Esophagus muscularis mucosa (tissue), 4 donors: ENCODE measurements at places on chromosomes 5 and 9. TPM values are rescaled to one million over a fixed set of nuclear protein-coding genes. Genes with fewer than 3 reads are reported as not detected.

The F2RL2 gene
- 2.8 TPM for total RNA-seq

The BHMT2 gene
- 105 TPM for total RNA-seq

The SV2C gene
- 0.42 TPM for total RNA-seq

The GABRA6 gene
- total RNA-seq = not detected

The CYLC2 gene
- not detected for total RNA-seq

The DDX4 gene
- total RNA-seq = not detected

The FAM153A gene
- total RNA-seq = 0.83 TPM

The FAM163B gene
- total RNA-seq = not detected

- no peak overlapping the region for H3K4me3 ChIP-seq
- no peaks in the 10 kb centered on the region for H3K36me3 ChIP-seq
- no peaks in the 10 kb centered on the region for H3K27me3 ChIP-seq
- H3K4me1 ChIP-seq = no peaks in the 10 kb centered on the region
These were observed 686.8 kb downstream of the KCTD16 start for GRCh38 chr5:144857454-144857853.

GRCh38 chr5:143931476-143931875 is 119.5 kb downstream of the HMHB1 start:
- H3K36me3 ChIP-seq = no peaks in the 10 kb centered on the region
- no peak overlapping the region for H3K4me3 ChIP-seq
- peaks cover 6% of the 10 kb centered on the region for H3K4me1 ChIP-seq

- H3K4me1 ChIP-seq = peaks cover 17% of the 10 kb centered on the region
- H3K27ac ChIP-seq = peak overlapping the region; percentile 32
- no peak overlapping the region for H3K4me3 ChIP-seq
- no peaks in the 10 kb centered on the region for H3K36me3 ChIP-seq
- H3K27me3 ChIP-seq = no peaks in the 10 kb centered on the region
These were observed 178.4 kb downstream of the FANCC start for GRCh38 chr9:95139126-95139525.

DNA sequence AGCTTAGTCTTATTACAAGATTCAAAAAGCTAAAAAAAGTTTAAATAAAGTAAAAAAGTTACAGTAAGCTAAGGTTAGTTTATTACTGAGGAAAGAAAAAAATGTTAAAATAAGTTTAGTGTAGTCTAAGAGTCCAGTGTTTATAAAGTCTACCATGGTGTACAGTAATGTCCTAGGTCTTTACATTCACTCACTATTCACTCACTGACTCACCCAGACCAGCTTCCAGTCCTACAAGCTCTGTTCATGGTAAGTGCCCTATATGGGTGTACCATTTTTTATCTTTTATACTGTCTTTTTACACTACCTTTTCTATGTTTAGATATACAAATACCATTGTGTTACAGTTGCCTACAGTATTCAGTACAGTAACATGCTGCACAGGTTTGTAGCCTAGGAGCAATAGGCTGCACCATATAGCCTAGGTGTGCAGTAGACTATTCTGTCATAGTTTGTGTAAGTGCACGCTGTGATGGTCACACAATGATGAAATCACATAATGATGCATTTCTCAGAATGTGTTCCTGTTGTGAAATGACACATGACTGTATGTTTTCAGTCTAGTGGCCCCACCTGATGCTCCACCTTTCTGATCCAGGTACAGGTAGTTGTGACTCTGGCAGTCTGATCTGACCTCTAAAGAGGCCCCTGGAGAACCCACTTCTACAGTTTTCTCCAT is 45.7 kb downstream of the SNX18 start:
- DNase-seq = no peak
- H3K27me3 ChIP-seq = no peaks in the 10 kb centered on the region
- H3K4me1 ChIP-seq = no peaks in the 10 kb centered on the region
- no peaks in the 10 kb centered on the region for H3K36me3 ChIP-seq

DNA sequence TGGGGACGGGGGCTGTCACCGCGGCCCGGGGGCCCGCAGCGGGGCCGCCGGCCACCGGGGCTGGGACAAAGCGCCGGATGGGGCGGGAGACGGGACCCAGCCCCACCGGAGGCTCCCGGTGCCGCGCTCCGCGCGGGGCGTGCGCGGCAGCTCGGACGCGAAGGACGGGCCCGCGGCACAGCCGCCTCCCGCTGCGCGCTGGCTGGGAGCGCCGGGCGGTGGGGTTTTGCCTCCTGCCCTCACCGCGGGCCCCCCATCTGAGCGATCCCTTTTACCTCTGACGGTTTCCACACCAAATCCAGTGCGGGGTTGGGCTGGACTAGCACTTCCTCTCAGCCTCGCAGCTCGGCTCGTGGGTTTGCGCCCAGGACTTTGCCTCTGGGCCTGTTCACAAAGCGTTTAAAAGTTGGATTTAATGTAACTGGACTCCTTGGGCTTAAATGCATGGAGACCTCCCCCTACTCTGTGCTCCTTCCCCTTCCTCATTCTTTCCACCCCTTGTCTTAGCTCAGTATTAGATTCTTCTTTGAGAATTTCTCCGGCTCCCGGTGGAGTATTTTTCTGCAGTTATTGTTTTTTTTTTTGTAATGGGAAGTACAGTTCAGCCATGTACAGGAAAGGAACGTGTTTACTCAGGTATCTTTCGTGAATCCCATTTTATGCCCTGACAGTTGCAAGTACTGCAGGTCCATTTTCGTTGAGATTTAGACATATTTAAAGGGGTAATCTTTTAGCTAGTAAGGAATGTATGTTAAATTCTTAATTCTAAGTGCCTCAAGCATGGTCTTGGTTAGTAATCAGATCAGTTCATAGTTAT is 691 bp downstream of the FCHO2 start:
- H3K4me3 ChIP-seq = peak overlapping the region; percentile 96
- peak overlapping the region; percentile 98 for H3K27ac ChIP-seq
- peaks cover 4% of the 10 kb centered on the region for H3K36me3 ChIP-seq
- DNase-seq = no peak
- H3K27me3 ChIP-seq = no peaks in the 10 kb centered on the region

- H3K4me1 ChIP-seq = no peaks in the 10 kb centered on the region
- no peak overlapping the region for H3K27ac ChIP-seq
- no peak overlapping the region for H3K4me3 ChIP-seq
- no peaks in the 10 kb centered on the region for H3K27me3 ChIP-seq
- no peak for DNase-seq
These were observed 156.3 kb downstream of the PARP8 start for GRCh38 chr5:50822761-50823160.

- H3K27ac ChIP-seq = no peak overlapping the region
- no peaks in the 10 kb centered on the region for H3K27me3 ChIP-seq
- H3K4me1 ChIP-seq = peaks cover 7% of the 10 kb centered on the region
- no peak overlapping the region for H3K4me3 ChIP-seq
- H3K36me3 ChIP-seq = no peaks in the 10 kb centered on the region
- DNase-seq = no peak
These were observed 11.2 kb downstream of the RCL1 start for GRCh38 chr9:4803670-4804530.

DNA sequence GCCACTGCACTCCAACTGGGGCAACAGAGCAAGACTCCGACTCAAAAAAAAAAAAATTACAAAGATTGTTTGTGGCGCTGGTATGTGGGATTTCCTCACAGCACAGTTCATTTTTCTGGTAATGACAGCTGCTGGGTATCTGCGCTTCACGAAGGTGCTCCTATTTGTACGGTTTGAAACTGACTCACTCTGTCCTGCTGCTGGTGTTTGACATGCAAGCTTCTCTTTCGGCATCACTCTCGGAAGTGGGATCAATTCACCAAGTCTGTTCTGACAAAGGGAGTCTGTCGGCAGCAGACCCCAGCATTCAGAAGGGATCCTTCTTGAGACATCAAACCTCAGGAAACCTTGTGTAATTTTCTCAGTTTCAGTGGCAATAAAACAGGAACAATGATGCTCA is 26.3 kb downstream of the MAML1 start:
- H3K4me3 ChIP-seq = no peak overlapping the region
- peaks cover 79% of the 10 kb centered on the region for H3K4me1 ChIP-seq
- DNase-seq = no peak

DNA sequence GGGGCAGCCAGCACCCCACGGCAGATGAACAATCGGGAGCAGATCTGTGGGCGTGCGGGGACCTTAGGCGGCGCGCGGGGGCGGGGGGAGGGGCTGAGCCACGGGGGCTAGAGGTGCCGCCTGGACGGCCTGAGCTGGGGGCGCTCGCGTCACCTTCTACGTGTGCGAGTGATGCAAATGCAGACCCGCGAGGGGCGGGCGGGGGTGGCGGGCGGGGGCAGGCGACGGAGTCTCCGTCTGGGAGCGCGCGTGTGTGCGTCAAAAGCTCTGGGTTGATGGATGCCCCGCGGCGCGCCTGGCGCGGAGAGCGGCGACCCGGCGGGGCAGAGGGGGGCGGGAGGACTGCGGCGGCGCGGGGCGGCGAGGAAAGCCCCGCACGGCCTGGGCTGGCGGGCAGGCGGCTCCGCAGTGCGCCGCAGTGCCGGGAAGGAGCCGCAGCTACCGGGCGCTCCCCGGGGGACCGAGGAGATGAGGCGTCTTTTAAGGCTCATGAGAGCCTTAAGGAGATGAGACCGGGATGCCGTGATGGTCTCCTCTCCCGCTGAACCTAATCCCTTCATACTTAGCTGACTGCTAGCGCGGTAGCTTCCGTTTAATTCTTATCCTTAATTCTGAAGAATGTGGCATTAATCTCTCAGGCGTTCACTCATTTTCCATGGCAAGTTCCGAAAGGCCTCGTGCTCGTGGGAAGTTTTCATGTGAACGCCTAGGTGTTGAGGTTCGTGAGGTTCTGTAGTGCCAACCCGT is 1.5 kb downstream of the SV2C start:
- H3K36me3 ChIP-seq = no peaks in the 10 kb centered on the region
- peaks cover 80% of the 10 kb centered on the region for H3K27me3 ChIP-seq
- peak overlapping the region; percentile 30 for H3K4me3 ChIP-seq
- peaks cover 7% of the 10 kb centered on the region for H3K4me1 ChIP-seq
- H3K27ac ChIP-seq = no peak overlapping the region
- DNase-seq = no peak

GRCh38 chr9:73597771-73598170 is 446.1 kb downstream of the ANXA1 start:
- H3K27me3 ChIP-seq = no peaks in the 10 kb centered on the region
- H3K36me3 ChIP-seq = no peaks in the 10 kb centered on the region
- H3K27ac ChIP-seq = no peak overlapping the region
- no peaks in the 10 kb centered on the region for H3K4me1 ChIP-seq
- H3K4me3 ChIP-seq = no peak overlapping the region

GRCh38 chr9:134824583-134824982 is 56.0 kb upstream of the FCN2 start:
- H3K4me3 ChIP-seq = no peak overlapping the region
- no peaks in the 10 kb centered on the region for H3K27me3 ChIP-seq
- H3K4me1 ChIP-seq = no peaks in the 10 kb centered on the region
- no peak for DNase-seq

DNA sequence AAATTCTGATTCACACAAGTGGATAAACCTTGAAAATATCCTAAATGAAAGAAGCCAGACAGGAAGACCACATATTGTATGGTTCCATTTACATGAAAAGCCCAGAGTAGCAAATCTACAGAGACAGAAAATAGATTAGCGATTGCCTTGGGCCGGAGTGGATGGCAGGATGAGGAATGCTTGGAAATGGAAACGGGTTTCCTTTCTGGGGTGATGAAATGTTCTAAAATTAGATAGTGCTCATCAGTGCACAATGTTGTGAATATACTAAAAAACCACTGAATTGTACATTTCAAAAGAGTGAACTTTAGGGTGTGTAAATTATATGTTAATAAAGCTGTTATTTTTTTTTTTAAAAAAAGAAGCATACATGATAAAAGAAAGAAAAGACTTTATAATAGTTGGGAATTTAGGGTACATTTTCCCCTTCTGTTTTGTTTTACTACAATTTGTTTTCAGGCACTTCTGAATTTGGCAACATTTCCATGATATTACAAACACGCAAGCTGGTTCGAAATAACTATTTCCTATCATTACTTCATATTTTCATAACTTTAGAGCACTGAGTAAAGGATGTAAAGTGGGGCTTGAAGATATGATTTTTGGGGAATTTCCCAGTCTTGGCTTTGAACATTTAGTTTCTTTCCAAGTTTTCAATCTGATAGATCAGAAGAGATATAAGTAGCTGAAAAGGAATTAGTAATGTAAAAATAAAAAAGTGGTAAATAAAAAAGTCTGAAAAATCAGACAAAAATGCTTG is 23.9 kb downstream of the SLC35A4 start:
- no peak overlapping the region for H3K27ac ChIP-seq
- no peak for DNase-seq
- H3K36me3 ChIP-seq = no peaks in the 10 kb centered on the region
- H3K4me1 ChIP-seq = peaks cover 4% of the 10 kb centered on the region

- peak overlapping the region; percentile 86 for H3K27ac ChIP-seq
- H3K4me3 ChIP-seq = no peak overlapping the region
- H3K4me1 ChIP-seq = peaks cover 36% of the 10 kb centered on the region
These were observed 59.3 kb upstream of the CD180 start for GRCh38 chr5:67255881-67256280.

- peak; percentile 97 for DNase-seq
- H3K4me1 ChIP-seq = peaks cover 98% of the 10 kb centered on the region
- peak overlapping the region; percentile 98 for H3K27ac ChIP-seq
- peaks cover 32% of the 10 kb centered on the region for H3K36me3 ChIP-seq
These were observed 6.1 kb downstream of the NOTCH1 start for GRCh38 chr9:136539427-136540421.

DNA sequence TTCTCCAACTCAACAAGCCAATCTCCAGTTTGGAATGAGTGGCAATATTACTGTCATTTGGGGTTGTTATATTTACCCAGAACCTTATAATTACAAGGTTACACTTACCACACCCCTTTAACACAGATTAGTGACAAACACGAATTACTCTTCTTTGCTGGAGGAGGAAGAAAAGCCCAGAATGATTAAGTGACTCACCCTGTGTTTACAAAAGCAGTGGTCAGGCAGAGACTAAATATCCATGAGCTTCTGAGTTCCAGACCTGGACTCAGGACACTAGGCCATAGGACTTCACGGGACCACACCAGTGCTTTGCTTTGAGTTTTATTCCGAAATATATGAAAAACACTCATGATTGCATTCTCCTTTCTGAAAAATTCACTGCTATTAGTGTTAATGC is 370.8 kb downstream of the TLE1 start:
- DNase-seq = no peak
- H3K36me3 ChIP-seq = no peaks in the 10 kb centered on the region
- no peaks in the 10 kb centered on the region for H3K27me3 ChIP-seq
- H3K4me3 ChIP-seq = no peak overlapping the region
- H3K4me1 ChIP-seq = peaks cover 4% of the 10 kb centered on the region
- H3K27ac ChIP-seq = no peak overlapping the region

DNA sequence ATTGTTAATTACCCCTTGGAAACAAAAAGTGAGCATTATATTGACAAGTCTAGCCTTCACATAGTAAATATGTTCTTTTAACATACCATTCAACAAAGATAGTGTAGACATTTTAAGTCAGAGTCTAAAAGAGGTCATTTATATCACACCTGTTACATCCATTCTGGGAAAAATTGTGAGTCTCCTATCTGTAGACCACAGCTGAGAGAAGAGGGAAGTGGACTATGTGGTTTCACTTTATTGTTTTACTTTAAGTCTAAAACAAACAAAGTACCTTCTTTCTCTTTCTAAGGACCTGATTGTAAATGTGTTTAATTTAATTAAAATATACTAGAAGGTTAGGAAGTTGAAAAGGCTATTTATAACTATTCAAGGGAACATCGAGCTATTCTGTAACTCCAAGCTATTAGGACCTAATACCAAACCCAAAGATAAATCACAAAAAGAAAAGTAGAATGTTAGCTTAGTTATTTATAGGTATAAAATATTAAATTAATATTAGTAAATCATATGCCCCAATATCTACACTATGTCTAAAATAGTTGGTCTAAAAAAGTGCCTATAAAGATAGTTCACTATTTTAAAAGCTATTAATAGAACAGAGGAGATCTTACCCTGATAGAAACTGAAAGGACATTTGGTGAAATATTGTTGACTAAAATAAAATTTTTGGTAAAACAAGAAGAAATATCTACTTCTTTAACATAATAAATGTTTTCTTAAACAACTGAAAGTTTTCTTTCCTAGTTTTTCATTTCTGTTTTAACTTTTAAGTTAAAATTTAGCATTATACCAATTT is 134.9 kb downstream of the TMEM167A start:
- H3K27me3 ChIP-seq = no peaks in the 10 kb centered on the region
- no peak overlapping the region for H3K27ac ChIP-seq
- no peak for DNase-seq
- H3K4me1 ChIP-seq = no peaks in the 10 kb centered on the region
